ENCODE measurements at places on chromosomes 3 and 15.
A peak's percentile ranks its signal among the peaks of the same experiment; 100 is the strongest.

GRCh38 chr3:130263708-130264107 lies 81.8 kb upstream of the COL6A5 start:
- no peak for DNase-seq

DNA sequence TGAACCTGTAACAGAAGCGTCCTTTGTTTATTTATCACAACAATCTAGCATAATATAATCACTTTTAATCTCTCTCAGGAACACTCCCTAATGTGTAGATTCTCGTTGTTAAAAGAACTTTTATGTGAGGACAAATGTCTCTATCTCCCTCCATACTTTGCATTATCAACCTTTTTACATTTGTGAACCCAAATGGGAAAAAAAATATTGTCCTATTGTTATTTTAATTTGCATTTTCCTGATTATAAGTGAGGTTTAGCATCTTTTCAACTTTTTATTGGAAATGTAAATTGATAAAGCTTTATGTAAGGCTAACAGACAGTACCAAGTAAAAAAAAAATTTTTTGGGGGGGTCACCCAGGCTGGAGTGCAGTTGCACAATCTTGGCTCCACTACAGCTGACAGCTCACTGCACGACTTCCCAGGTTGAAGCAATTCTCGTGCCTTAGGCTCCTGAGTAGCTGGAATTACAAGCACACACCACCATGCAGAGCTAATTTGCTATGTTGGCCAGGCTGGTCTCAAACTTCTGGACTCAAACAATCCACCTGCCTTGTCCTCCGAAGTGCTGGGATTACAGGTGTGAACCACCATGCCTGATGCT lies 33.0 kb upstream of the DENND4A start:
- DNase-seq, result no peak

GRCh38 chr15:75073197-75073596 lies 49.8 kb downstream of the PPCDC start:
- no peak for DNase-seq

DNA sequence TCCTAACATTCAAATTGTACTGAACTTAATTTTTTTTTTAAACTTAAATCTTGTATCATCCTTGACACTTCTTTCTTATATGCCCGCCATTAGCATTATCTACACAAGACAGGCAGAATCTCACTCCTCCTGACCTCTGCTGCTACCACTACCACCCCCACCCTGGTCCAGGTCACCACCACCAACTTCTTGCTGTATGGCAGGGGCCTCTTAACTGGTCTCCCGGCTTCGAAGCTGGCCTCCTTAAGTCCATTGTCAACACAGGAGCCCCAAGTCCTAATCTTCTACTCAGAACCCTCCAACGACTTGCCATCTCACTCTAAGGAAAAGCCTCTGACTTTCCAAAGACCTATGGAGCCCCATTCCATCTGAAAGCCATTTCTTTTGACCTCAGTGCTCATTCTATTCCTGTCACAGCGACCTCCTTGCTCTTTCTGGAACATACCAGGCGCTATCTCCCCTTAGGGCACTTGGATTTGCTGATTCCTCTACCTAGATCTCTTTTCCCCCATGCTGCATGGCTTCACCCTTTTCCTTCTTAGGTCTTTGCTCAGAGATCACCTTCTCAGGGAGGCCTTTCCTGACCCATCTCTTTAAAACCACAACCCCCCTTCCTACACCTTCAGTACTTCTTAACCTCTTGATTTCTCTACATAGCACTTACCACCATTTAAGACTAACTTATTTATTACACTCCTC lies 2.6 kb downstream of the PRC1 start:
- no peak for DNase-seq

GRCh38 chr3:105228696-105229095 lies 138.0 kb upstream of the ALCAM start:
- no peak for DNase-seq

- DNase-seq, result no peak
These were observed 17.8 kb downstream of the EDEM1 start for GRCh38 chr3:5205165-5205941.

GRCh38 chr3:138594150-138594934 lies at the start of gene CEP70:
Gene CEP70 (minus strand): TSS chr3:138594260. CDS start chr3:138572927, 21,333 bp downstream.
- peak; percentile 78 for DNase-seq

- DNase-seq, result no peak
These were observed 168.9 kb downstream of the ATP10A start for GRCh38 chr15:25694239-25694584.

DNA sequence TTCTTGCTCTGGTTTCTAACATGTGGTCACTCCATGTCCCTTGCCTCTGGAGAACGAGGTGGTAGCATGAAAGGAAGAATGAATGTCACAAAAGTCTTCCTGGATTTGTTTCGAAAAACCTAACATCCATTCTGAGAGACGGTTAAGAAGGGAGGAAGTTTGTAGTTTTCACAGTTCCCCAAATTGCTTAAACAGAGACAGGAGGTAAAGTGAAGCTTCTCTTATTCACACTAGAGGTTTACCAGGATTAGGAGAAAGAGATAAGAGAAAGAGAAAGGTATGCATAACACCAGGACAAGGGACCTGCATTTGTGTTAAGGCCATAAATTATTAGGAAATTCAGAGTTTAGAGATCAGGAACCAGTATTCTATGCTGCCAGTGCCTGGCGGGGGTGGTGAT lies 228.1 kb downstream of the CPNE4 start:
- no peak for DNase-seq

DNA sequence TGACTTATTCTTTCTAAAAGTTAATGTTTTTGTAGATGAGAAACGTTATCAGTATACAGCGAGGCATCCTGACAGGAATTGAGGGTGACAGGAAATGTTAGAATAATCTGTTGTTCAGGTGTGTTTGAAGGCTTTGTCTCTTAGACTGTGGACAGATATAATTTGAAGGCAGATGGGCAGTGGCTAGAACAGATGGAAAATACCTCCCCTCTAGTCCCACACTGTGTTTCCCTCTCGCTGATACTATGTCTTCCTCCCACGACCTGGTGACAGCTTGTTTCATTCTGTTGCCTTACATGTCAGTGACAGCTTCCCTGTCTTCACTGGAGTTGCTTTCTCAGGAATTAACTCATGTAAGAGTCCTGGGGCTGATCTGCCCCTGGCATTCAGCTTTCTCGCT lies 125.3 kb downstream of the MYRIP start:
- DNase-seq, result no peak

- DNase-seq, result no peak
These were observed 347.8 kb downstream of the TBC1D5 start for GRCh38 chr3:17394541-17395155.

- no peak for DNase-seq
These were observed 62.3 kb downstream of the CEP152 start for GRCh38 chr15:48748535-48748934.

GRCh38 chr15:25250906-25251622 lies 187.8 kb downstream of the UBE3A start:
- DNase-seq, result no peak

DNA sequence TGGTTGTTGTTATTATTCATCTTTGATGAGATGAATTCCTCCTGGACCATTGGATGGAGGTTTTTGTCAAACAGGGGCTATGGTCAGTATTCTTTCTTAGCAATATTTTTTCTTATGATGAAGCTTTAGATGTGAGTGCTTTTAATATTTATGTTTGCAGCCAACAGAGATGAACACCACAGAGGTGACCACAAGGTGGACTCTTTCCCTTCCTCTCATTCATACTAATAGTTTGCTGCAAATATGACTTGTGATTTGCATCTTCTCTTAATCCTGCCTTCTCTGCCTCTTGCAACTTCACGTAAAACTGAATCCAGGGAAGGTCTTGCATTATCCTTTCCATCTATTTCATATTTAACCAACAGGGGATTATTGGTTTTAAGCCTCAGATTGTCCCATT lies 473.1 kb upstream of the UBE2E2 start:
- no peak for DNase-seq

DNA sequence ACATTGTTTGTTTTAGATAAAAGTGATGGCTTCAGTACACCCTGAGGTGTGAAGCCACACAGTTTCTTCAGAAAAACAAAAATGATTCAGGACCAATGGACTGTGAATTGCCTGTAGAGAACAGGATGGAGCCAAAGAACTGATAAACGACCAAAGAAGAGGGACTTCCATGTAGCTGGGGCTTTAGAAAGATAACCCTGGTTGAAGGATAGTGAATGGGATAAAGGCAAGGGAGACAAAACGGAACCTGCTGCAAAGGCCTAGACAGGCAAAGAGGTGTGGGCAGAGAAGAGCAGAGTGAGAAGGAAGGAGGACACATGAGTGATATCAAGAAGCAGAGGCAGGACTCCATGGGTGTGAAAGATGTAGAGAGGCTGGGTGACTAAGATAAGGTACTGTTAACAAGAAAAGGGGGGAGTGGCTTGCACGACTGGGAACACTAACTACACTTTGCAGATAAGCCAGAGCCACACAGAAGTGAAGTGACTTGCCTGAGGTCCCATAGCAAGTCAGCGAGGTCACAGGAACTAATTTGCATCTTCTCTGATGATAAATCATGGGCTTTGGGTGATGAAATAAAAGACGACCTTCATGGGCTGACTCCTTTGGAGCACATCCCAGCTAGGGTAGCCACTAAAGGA lies 44.3 kb downstream of the RAB6B start:
- DNase-seq, result no peak

- no peak for DNase-seq
These were observed 41.5 kb downstream of the CSNK1G1 start for GRCh38 chr15:64314456-64314855.

- no peak for DNase-seq
These were observed 22.2 kb upstream of the GMPPB start for GRCh38 chr3:49745986-49746385.

GRCh38 chr3:145727476-145727875 lies 433.5 kb downstream of the PLOD2 start:
- DNase-seq, result no peak

DNA sequence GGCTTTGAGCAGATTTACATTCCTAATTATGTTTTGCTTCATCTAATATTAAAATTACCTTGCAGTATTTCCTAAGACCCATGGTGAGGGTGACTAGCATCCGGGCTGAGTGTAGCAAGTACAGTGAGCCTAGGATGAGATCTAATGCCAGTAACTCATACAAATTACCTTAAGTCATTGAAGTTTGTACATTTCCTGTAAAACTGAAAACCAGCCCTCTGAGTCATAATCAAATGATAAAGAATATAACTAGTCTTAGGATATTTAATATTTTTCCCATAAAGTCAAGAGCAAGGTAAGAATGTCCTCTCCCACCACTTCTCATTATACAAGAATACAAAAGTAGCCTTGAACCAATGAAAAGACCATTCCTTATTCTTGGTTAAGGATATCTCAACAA lies 54.8 kb upstream of the CHRM5 start:
- no peak for DNase-seq

GRCh38 chr3:193168931-193169330 lies 72.1 kb upstream of the PLAAT1 start:
- no peak for DNase-seq

DNA sequence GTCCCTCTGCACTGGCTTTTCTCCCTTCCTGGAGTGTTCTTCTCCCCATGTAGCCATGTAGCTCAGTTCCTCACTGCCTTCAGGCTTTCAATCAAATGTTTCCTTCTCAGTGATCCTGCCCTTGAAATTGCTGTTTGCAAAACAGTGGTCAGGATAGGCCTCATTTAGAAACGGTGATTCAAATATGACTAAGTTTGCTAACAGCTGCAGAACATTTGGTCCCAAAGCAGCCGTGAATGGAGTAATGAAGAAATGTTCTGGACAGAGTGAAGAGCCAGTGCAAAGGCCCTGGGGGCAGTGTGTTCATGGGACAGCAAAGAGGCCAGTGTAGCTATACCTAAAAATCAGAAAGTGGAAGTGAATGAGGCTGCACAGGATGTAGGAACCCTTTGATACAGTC lies 223.4 kb downstream of the FEZF2 start:
- DNase-seq, result no peak

DNA sequence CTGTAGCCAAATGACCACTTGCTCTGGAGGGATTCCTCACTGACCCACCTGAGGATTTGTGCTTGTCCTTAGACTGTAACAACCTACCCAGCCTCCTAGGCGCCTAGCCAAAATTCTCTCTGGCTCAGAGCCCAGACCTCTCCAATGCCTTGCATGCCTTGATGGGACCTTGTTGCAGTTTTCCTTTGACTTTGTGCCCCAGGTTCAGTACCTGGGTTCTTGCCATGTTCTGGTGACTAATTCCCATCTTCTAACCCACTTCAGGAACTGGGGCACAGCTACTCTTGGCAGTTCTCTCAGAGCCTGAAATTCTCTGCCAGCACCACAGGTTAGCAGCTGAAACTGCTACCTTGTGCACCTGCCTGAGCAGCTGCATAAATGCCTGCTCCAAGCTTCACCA lies 27.0 kb upstream of the UBE3A start:
- no peak for DNase-seq

DNA sequence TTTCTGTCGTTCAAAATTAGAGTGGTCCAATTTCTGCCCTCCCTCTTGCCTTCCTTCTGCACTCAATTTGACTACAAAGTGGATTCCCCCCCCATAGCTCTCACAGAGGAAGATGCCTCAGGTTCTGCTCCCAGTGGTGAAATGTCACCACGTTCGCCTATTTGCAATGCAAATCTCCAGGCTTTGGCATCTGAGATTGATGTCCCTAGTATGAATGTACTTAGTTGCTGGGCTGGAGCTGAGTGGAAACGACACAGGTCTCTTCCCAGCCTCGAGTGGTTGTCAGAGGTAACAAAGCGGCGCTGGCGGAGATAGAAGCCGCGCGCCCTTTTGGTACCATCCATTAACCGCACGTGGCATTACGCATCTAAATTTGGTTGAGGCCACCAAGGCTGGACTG lies 860.1 kb downstream of the MCTP2 start:
- DNase-seq, result no peak

Measured in thoracic aorta (tissue), 2 donors.